Omental fat pad (tissue), 4 donors: ENCODE measurements at places on chromosomes 3 and 15.

DNA sequence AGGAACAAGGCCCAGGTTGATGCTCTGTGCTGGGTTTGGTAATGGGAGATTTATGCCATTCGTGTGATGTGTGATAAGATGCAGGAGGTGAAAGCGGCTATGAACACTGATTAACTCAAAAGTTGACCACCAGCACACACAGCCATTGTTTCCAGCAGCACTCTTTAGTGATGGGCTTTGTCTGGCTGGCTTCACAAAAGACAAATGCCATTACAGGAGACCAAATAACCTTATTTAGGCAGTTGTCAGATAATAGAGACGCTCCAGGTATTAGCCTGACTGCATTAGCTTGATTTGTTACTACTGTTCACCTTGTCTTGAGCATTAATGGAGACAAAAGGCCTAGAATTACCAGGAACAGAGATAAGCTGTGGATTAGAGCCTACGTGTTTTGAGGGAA is 5.1 kb downstream of the HESX1 start:
- no peak for DNase-seq

DNA sequence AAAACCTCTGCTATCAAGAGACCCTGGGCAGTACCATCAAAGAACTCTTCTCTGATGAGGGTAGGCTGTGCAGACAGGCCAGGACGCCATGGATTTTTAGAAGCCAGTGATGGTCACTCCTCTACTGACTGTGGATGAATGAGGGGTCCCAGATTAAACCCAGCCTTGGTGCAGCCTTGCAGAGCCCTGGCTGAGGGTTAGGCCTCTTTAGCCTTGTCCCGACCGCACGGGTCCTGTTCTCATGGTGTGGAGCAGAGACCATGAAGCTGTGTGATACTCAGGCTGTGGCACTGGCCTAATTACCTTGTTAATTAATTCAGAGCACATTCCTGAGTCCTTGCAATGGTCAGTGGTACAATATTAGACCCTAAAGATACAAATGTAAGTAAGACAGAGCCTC is 71.7 kb downstream of the FBN1 start:
- no peak for DNase-seq

- no peak for DNase-seq
Measured at GRCh38 chr15:73892446-73893226, 19.3 kb downstream of the TBC1D21 start.

DNA sequence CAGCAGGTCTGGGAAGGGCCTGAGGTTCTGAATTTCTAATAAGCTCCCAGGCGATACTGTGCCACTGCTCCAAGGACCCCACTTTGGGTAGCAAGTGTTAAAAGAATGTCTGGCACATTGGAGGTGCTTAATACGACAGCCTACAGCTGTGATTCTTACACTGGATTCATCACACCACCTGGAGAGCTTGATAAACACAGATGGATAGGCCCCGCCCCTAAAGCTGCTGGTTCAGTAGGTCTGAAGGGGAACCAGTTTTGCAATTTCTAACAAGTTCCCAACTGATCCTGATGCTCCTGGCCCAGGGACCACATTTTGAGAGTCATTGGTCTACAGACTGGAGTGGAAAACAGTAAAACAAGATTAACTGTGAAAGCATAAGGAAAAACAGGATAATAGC is 124.8 kb upstream of the ST8SIA2 start:
- no peak for DNase-seq

- DNase-seq: no peak
Measured at GRCh38 chr3:11480663-11481298, 162.9 kb downstream of the VGLL4 start.

GRCh38 chr15:27426805-27427204 is 455.8 kb downstream of the GABRG3 start:
- no peak for DNase-seq

DNA sequence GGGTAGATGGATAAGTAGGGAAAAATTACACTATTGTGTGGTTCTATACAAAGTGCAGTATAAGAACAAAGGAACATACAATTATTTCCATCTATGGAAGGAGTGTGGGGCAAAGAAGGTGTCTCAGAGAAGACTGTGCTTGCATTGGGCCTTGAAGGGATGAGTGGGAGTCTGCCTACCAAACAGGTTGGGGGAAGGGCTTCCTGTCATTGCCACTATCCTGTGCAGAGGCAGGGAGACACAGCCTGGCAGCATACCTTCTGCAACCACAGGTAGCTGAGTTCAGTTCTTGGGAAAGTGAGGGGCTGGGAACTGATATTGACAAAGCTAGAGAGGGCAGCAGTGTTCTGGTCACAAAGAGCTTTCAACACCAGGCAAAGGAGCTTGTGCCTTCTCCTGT is 3.4 kb downstream of the TIMP4 start:
- DNase-seq: no peak

DNA sequence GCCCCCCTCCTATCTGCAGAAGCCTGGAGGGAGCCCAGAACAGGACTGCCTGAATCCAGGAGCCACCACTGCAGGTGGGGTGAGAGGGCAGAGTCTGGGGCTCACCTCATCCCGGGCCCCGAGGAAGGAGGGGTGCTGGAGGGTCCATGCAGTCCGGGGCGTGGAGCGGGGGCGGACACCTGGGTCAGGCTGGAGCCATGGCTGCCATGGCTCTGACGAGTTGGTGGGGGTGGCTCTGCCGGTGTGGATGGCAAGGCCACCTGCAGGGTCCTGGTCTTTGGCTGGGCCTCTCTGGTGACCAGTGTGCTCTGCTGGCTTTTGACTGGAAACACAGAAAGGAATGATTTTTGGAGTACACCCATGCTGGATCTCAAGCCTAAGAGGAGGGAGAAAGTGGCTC is 47.4 kb downstream of the DZIP1L start:
- DNase-seq: no peak

GRCh38 chr3:188567478-188568195 is 413.7 kb downstream of the LPP start:
- no peak for DNase-seq

- no peak for DNase-seq
Measured at GRCh38 chr3:56858331-56858730, 56.6 kb upstream of the ARHGEF3 start.

GRCh38 chr3:127074900-127075360 is 92.0 kb downstream of the PLXNA1 start:
- no peak for DNase-seq

DNA sequence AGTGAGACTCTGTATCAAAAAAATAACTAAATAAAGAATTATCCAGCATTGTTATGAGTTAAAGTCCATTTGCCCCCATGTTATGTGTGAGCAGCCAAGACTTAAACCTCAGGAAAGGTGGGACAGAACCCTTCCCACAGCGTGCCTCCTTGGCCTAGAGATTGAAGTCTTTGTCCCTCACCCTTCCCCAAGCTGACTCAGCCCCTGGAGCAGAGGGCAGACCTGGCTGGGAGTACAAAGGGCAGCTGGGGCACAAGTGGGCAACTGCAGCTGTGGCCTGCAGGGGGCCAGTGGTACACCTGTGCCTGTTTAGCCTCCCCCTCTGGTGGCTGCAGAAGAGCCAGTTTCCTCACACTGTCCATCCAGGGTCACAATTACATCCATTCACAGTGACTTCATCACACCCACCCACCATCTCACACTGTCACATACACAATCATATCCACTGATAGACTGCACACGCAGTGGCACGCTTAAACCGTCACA is 940 bp upstream of the ACY1 start:
- DNase-seq: no peak

- no peak for DNase-seq
Measured at GRCh38 chr15:27448986-27449385, 478.0 kb downstream of the GABRG3 start.

GRCh38 chr3:37219266-37219665 is 44.9 kb upstream of the LRRFIP2 start:
- DNase-seq: no peak

- no peak for DNase-seq
Measured at GRCh38 chr15:60718661-60719069, 239.7 kb upstream of the ICE2 start.

DNA sequence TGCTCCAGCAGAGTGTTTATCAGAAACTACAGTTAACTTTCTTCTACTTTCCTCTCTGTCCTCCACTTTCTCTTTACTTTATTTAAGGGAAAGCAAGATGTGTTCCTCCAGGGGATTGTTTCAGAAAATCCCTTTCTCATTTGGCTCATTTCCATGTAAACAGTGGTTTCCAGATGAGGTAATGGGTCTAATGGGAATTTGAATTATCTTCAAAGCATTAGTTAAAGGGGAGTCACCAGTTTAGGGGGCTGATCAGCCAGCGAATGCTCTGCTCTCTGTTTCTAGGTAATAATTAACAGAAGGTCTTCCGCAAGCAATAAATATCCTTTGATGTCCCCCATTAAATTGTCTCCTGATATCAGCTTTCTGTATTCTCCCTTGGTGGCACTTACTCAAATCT is 30.4 kb upstream of the ZNF639 start:
- no peak for DNase-seq

DNA sequence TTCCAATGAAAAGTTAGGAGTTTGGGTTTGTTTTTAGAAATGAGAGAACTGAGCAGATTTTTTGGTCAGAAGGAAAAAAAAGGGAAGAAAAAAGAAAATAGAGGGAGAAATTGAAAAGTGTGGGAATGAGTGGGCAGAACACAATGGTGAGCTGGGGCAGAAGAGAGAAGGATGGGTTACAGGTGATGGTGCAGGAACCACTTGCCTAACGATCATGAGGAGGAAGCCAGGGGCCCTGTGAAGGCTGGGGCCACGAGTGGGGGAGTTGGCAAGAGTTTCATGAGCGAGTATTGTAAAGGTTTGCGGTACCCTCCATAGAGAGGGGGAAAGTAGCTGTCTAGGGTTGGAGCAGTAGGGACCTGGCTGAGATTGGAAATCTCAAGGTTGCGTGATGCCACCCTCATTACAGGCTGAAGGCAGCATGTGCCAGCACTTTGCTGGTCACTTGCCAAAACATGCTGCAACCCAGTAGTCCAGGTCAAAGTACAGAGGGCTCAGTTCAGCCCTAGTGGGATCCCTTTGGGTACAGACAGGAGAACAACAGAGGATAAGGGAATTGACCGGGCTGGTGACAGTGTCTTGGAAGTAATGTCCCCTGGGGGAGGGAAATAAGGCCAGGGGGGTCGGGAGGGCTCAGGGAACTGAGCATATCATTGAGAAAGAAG is 6.6 kb downstream of the IVD start:
- DNase-seq: no peak

GRCh38 chr3:159273608-159274007 is 471.8 kb downstream of the MFSD1 start:
- no peak for DNase-seq

DNA sequence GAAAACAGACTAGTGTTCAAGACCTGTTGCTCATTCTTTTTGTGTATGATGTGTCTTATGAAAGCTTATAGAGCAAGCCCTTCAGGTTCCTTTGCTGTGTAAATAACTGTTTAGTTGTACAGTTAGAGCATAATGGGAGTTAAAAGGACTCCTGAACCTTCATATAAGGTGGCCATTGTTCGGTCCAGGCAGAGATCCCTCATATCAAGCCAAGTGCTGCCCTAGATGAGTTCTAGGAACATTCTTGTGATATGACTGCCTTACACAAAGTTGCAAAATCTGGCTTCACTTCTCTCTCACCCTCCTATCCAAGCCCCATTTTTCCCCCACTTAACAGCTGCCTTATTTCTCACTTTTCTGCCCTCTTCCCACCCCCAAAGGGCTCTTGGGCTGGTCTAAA is 26.9 kb downstream of the GYG1 start:
- DNase-seq: no peak

DNA sequence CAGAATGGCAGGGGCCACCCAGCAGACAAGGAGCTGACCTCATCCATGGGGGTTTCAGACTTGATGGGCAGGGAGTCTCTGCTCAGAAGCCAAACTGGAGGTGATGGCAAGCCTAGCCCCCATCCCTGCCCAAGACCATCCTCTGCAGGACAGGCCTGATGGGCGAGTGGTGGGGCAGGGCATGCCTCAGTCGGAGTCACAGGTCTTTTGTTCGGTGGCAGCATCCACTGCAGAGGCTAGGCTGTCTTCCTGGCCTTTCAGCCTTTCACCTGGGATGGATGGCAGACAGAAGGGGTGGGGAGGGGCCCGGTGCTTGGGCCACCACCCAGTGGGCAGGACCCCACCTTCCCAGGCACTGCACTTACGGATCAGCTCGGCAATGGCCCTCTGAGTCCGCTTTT is 44.4 kb downstream of the PTH1R start:
- DNase-seq: no peak

- no peak for DNase-seq
Measured at GRCh38 chr3:74691946-74692345, 77.5 kb upstream of the CNTN3 start.

DNA sequence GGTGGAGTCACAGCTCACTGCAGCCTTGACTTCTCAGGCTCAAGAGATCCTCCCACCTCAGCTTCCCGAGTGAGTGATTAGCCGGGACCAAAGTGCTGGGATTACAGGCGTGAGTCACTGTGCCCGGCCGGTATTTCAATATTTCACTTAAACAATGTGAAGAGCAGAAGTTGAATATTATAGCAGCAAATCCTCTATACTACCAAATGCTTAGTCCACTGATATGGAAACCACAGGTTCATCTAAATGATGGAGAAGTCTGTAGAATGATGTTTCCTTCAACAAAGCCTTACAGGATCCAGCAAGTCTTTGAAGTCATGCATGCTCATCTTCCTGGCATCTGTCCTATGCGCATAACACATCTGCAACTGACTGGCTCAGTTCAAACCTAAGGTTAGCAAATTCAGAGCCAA is 20.3 kb upstream of the UACA start:
- no peak for DNase-seq

DNA sequence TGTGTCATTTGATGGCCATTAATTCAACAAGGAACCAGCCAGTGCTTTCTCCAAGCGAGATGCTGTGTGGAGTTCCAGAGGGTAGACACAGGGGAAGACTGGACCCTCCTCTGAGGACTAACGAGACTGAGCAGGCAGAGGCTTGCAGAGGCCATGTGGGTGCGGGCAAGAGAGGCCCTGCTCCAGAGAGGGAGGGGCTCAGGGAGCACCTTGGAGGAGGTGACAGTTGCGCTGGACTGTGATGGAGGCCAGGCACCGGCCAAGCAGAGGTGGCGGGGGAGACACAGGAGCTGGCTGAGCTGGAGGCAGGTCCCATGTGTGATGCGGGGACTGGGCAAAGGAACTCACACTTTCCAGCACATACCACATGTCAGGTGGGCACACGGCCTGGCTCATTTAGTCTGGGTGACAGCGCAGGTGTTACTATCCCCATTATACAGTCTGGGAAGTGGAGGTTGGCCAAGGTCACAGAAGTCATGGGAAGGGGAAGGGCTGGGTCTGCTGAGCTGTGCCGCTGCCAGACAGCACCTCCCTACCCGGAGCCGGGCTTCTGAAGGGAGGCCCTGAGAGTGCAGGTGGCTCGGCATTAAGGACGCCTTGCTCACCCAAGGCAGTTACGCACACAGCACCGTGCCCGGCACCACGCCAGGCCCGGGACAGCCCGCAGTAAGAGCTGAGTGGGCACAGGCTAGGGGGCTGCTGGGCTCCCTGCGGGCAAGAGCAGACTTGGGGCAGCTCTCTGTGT is 3.7 kb downstream of the MELTF start:
- DNase-seq: no peak

- no peak for DNase-seq
Measured at GRCh38 chr3:156474560-156475389, 80.1 kb downstream of the SSR3 start.

GRCh38 chr15:57019496-57020160 is 101.2 kb downstream of the TCF12 start:
- DNase-seq: no peak
